Immature natural killer cell (primary cell): ENCODE measurements at places on chromosomes 2 and 18.

DNA sequence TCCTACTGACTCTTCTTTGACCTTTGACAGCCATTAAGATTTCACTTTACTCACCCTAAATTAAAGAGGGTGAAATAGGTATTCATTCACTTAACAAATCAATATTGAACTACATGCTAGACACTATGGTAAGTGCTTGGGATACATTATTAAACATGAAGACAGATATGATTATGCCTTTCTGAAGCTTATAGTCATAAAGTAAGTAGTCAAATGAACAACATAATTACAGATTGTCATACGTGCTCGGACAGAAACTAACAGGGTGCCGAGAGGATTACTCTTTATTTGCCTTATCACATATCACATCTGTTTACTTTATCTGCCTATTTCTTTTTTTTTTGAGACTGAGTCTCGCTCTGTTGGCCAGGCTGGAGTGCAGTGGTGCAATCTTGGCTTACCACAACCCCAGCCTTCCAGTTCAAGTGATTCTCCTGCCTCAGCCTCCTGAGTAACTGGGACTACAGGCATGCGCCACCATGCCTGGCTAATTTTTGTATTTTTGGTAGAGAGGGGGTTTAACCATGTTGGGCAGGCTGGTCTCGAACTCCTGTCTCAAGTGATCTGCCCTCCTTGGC, 9.8 kb downstream of the ACVR2A start:
- no peak for DNase-seq

GRCh38 chr2:30561349-30561748, 114.3 kb downstream of the LCLAT1 start:
- no peak for DNase-seq

GRCh38 chr2:109129921-109130722, 1.1 kb downstream of the SH3RF3 start:
- peak; percentile 5 for DNase-seq

DNA sequence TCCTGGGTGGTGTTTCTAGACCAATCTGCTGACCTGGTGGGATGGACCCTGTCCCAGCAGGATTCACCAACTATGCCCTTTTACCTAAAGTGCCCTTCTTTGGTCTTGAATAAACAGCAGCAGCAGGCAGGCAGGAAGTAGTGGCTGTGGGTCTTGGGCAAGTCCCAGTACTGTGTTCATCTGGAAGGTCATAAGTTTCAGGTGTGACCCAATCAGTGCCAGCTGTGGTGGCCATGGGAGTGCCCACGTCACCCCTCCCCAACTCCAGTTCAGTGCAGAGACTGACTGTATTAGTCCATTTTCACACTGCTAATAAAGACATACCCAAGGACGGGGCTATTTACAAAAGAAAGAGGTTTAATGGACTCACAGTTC, 148.3 kb upstream of the SRD5A2 start:
- DNase-seq: no peak

DNA sequence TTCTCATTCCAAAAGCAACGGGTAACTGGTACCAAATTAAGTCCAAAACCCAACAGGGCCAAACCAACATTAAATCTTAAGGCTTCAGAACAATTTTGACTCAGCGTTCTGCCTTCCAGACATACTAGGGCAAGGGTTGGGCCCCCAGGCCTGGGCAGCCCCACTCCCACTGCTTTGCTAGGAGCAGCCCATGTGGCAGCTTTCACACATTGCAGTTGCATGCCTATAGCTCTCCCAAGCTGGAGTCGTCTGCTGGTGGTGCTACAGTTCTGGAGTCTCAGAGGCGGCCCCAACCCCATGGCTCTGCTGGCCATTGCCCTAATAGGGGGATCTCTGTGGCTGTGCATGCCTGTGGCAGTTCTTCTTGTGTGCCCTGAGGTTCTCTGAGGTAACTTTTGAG, 37.6 kb upstream of the CD226 start:
- no peak for DNase-seq

- no peak for DNase-seq
These were observed 945 bp downstream of the HAT1 start for GRCh38 chr2:171923206-171923605.

GRCh38 chr2:171034315-171034714, 105.3 kb downstream of the GORASP2 start:
- no peak for DNase-seq

GRCh38 chr2:124526221-124526620, 501.1 kb downstream of the CNTNAP5 start:
- no peak for DNase-seq

GRCh38 chr2:241876528-241877196, 7.1 kb downstream of the RTP5 start:
- no peak for DNase-seq

- DNase-seq: no peak
These were observed 220.8 kb downstream of the ALK start for GRCh38 chr2:29700560-29700959.

- DNase-seq: no peak
These were observed 33.9 kb upstream of the IKZF2 start for GRCh38 chr2:213185147-213185822.

DNA sequence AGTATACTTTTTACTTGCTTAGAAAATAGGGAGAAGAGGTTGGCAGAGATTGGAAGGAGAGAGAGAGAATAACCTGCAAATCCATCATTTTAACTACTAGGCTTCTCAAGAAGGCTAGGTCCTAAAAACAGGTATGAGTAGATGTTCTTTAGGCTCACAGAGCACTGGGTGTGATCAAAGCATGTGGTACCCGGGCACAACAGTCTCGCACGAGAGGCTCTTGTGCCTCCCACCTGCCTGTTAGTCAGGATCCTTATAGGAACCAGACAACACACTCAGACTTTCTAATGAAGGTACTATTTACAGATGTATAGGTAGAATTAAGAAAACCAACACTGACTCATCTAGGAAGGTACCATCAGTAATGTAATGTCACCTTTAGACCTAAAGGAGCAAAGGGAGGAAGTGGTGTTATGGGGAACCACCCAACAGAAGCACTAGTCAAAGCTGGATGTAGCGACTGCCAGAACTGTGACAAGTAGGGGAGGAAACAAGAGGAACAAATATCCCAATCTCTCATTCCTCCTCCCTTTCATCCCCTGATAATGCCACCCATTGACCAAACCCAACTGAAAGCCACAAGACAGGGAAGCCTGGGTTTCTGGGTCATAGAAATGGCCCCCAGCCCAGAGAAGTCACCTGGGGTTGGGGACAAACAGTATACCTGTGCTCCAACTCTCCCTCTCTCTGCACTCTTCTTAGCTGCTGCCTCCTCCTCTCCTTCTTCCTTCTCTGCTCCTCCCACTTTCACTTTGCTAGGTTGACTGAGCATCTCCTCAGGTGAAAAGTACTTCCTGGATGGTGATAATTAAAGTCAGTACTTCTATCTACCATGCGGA, 16.0 kb upstream of the MARCHF4 start:
- DNase-seq: no peak

DNA sequence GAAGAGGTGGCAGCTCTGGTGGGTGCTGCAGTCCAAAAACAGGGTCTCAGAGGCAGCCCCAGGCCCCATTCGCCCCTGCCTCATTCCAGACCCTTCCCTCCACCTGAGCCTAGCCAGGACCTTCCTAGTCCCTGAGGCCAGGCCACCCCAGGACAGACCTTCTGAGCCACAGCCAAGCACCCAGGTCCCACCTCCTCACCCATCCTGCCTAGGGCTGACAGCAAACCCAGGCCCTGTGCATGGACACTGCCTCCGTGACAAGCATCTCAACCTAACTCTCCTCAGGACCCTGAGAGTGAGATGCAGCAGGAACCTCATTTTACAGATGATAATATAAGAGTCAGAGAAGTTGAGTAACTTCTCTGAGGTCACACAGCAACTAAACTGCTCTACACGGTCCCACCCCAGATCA, 15.5 kb downstream of the ADRA2B start:
- DNase-seq: no peak

DNA sequence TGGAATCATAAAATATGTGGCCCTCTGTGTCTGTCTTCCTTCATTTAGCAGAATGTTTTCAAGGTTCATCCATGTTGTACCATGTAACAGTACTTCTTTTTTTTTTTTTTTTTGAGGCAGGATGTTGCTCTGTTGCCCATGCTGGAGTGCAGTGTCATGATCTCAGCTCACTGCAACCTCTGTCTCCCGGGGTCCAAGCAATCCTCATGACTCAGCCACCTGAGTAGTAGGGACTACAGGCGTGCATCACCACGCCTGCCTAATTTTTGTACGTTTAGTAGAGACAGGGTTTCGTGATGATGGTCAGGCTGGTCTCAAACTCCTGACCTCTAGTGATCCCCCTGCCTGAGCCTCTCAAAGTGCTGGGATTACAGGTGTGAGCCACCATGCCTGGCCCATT, 31.2 kb downstream of the RAB1A start:
- DNase-seq: no peak

DNA sequence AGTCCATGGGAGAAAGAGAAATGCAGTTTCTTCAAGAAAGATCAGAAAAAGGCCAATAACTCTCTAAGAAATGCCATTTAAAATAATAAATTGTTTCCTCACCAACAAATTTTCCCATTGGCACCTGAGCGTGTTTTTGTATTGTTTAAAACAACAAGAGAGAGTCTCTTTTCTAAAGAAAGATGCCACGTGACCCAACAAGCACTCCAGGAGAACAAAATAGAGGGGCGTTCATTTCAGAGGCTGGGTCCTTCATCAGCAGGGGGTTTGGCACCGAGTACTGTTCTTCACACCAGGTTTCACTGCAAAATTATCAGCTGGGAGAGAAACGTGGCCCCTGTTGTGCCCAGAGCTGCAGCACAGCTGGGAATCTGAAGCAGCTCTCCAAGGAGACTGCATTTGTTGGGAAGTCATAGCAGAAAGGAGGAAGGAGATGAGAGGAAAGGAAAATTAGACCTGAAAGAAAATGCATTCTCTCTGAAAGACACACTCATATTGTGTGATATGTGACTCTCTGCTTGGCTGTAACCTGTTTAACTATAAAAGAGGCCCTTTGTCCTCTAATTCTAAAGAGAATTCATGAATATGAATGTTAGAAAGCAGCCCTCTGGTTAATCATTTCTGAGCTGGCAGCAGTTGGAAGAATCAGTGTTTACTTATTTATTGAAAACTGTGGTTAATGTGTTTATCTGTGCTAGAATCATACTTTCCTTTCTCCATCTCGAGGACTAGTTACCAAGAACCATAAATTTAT, 205.3 kb upstream of the CDH20 start:
- no peak for DNase-seq

DNA sequence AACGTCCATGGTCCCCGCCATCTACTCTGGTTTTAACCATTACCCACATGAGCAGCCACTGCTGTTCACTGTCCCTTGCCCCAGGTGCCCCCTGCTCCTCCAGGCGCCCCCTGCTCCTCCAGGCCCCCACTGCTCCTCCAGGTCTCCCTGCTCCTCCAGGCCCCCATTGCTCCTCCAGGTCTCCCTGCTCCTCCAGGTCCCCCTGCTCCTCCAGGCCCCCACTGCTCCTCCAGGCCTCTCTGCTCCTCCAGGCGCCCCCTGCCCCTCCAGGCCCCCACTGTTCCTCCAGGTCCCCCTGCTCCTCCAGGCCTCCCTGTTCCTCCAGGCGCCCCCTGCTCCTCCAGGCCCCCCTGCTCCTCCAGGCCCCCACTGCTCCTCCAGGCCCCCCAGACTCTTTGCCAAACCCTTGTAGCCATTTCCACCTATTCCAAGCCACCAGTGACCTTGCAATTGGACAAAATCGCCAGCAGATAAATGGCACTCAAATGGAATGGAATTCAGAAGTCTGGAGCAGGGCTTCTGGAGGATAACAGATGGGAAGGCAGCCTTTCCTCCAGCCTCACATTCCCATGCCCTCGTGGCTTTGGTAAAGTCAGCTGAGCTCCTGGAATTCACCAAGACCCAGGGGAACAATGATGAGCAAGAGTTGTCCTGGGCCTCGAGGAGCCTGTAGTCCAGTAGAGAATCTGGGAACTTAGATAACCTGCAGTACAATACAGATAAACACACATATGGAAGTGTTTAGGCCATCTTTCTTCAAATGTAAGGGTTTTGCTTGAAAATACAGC, 13.3 kb upstream of the RPL31 start:
- no peak for DNase-seq

DNA sequence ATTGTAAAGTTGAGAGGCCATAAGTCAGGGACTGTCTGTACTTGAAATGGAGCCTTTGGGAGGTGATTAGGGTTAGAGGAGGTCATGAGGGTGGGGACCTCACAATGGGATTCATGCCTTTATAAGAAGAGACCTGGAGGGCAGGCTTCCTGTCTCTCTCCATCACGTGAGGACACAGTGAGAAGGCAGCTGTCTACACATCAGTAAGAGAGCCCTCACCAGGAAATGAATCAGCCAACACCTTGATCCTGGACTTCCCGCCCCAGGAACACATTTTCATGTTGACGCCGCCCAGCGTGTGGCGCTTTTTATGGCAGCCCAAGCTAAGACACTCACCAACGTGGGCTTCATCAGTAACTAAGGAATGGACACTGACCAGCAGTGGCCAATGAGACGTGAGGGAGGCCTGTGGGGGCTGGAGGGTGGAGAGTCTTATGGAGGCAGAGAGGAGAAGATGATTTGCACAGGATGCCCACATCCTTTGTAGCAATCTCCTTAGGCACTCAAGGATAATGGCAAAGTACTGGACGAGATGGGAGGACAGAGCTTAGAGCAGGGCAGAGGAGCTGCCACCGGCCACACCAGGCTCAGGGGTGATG, 162.7 kb downstream of the EIPR1 start:
- DNase-seq: no peak

DNA sequence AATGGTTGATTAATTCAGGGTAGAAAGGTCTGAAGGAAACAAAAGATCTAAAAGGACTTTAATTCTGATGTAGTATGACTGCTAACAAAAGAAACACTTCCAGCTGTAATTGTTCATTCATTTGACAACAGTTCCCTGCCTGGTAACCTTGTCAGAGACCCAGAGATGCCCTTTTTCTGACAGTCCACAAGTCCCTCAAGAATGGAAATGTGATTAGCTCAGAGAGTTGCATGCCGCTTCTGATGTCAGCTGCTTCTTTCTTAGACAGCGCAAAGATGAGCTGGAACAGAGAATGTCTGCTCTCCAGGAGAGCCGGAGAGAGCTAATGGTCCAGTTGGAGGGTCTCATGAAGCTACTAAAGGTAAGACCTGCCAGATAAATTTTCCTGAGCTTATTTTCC, 153.6 kb downstream of the DTNA start:
- no peak for DNase-seq
